ENCODE measurements at places on chromosomes 1 and 21.

DNA sequence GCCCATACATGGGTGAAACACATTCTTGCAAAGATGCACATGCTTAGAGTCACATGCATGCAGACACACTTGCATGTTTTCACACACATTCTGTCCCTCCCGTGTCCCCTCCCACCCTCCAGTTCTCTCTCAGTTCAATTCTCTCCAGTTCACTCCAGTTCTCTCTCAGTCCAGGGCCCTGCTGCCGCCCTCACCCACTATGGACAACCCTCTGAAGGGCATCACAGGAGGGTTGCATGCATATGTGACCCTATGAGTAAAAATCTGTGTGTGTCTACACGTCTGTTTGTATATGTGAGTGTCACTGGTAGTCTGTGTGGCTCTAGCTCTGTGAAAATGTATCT, 21.8 kb upstream of the ADGRB2 start:
- no peak for DNase-seq

DNA sequence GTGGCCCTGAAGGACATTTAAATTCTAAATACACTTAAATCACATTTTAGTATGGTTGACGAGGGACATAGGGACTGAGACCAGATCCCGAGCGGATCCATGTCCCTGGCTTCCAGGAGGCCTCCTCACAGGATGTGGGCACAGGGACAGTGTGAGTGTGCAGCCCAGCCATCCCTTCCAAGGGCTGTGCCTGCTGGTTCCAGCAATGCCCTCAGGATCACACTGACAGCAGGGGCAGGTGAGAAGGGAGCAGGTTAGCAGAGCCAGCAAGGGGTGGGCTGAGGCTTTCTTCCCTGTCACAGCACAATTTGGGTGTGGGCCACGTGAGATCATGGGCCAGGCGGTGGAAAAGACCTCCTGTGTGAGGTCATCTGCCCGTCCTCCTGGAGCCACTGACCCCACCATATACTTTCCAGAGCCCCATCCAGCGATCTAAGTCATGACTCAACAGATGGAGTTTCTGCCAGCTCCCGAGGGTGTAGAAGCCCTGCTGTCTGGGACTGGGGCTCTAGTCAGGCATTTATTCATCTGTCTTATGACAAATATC, 37.0 kb upstream of the PRSS38 start:
- no peak for DNase-seq

GRCh38 chr1:200392625-200393185, 17.1 kb downstream of the ZNF281 start:
- no peak for DNase-seq

DNA sequence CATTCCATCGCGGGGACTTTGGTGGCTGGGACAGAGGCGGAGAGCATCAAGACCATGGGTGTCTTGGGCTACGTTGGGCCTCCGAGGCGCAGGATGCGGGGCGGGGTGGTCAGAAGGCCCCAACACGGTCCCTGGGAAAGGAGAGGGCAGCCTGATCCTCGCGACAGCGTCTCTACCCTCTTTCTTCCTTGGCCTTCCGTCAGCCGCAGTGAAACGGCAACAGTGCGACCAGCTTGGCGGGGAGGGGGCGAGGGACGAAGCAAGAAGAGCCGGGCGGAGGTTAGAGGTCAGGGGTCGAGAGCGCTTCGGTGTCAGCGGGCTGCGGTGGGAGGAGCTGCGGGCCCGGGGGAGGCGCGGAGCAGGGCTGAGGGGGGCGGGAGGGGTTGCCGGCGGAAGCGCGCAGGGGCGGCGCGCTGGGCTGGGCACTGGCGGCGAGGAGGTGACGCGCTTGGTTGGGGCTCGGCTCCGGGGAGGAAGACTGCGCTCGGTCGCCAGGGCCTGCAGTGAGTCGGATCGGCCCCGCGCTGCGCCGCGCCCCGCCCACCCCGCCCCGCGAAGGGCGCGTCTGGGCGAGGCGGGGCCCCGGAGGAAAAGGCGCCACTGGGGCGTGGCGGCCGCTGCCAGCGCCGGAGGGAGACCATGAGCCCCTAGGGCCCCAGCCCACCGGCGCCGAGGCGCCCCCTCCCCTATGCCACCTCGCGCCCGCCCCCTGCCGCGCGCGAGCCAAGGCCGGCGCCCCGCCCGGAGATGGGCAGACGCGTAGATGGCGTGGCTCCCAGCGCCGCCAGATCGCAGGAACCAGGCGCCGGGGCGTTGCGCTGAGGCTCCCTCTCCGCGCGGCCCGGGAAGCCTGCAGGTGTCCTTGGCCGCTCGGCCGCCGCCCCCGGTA, at the start of gene KCNC4:
KCNC4 (plus strand) TSS at position 600 of the 889 bp plus-strand sequence. CDS start 1,186 bp downstream, outside the sequence.
- DNase-seq, result peak; percentile 85

GRCh38 chr1:99465176-99465900, 180.6 kb upstream of the PALMD start:
- no peak for DNase-seq

DNA sequence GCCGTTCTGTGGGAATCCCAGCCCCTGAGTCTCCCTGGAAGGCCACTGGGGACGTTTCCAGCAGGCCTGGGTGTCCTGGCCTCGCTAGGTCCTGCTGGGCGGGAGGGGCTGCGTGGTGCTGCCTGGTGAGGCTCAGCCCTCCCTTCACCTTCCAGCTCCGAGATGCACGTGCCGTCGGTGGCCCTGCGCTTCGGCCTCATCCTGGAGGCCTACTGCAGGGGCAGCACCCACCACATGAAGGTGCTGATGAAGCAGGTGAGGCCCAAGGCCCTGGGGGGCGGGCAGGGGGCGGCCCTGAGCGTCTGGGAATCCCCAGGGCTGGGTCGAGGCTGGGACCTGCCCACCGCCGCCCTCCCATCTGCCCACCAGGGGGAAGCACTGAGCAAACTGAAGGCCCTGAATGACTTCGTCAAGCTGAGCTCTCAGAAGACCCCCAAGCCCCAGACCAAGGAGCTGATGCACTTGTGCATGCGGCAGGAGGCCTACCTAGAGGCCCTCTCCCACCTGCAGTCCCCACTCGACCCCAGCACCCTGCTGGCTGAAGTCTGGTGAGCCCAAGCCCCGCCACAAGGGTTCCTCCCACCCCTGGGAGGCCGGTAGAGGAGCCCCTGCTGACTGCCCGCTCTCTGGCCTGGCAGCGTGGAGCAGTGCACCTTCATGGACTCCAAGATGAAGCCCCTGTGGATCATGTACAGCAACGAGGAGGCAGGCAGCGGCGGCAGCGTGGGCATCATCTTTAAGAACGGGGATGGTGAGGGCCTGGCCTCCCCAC, 70.3 kb downstream of the PIK3CD start:
- DNase-seq, result no peak

Measured in stimulated activated CD4-positive, alpha-beta T cell treated with anti-CD3 and anti-CD28 coated beads, Interleukin-15, amount 100 ng/mL, for 48 hours (primary cell).